Activated CD4-positive, alpha-beta T cell treated with anti-CD3 and anti-CD28 coated beads for 1 hour (primary cell): ENCODE measurements at places on chromosomes 7 and 10.

DNA sequence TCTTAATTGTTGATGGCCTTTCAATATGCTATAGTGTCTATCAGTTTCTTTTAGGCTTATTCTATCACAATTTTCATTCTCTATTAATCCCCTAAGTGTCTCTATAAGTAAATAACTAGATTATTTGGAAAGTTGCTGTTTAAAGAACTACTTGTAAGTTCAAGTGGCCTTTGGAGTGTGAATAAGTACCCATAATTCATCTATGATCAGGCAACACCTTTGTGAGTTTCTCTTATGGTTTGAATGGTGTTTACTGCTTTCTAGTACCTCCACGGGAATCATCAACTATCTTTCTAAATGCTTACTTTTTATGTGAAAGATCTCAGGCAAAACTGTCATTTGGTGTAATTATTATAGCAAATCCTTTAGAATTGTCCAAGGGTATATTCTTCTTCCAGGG lies 166.7 kb downstream of the POU6F2 start:
- no peak for DNase-seq

GRCh38 chr10:29114141-29114540 lies 174.7 kb upstream of the LYZL1 start:
- DNase-seq: no peak

GRCh38 chr7:112290065-112290464 lies 83.6 kb downstream of the ZNF277 start:
- DNase-seq: no peak

GRCh38 chr10:68938117-68938516 lies 17.9 kb upstream of the DDX21 start:
- DNase-seq: no peak

- DNase-seq: no peak
Measured at GRCh38 chr7:153430931-153431330, 621.3 kb upstream of the DPP6 start.

DNA sequence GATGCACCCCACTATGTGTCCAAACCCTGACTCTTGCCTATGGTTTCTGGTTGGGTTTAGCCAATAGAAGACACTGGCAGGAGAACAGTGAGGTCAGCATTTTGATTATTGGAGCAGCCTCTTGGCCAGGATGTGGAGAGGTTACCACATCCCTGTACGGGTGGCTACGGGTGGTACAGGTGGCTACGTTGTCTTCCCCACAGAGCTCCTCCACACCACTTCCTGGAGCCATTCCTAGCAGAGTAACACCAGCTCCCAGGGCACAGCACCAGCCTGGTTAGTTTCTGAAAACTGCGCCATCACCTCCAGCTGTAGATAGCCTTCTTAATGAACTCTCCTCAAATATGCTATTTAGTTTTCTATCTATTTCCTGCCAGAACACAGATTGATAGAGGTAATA lies 445.2 kb downstream of the INHBA start:
- no peak for DNase-seq

- no peak for DNase-seq
Measured at GRCh38 chr7:73741600-73741999, 3.0 kb upstream of the ABHD11 start.

- no peak for DNase-seq
Measured at GRCh38 chr10:122655524-122656307, 43.9 kb downstream of the C10orf120 start.

DNA sequence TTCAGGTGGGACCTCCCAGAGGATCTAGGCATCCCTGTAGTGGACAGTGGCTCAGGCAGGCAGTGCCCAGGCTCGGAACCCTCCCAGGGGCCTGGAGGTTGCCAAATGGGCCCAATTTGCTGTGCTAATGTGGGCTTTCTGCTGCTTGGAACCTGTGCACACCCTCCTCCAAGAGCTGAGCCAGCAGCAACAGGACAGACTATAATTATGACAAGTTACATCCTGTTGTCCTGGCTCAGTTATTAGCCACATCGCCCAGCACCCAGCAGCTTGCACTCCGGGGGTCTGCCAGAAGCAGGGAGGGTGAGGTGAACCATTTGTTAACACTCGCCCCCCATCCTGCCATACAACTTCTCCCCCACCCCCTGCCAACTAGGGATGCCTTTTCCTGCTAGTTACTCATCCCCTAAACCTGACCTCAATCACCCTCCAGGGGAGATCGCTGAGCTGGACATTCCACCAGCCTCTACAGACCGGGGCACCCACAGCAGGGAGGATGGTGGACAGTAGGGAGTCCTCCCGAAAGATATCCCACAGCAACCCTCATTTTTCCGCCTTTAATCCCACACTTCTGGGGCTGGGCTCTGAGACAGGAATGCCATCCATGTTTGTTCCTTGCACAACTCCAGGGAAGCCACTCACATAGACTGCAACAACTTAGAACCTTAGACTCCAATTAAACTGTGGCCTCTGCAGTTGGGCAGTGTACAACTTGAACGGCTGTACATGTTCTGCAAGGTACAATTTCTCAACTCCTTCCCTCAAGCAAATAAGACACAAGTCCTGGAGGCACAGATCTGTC lies 7.9 kb upstream of the MYL10 start:
- no peak for DNase-seq

GRCh38 chr10:63246356-63246755 lies 113.2 kb downstream of the NRBF2 start:
- no peak for DNase-seq

DNA sequence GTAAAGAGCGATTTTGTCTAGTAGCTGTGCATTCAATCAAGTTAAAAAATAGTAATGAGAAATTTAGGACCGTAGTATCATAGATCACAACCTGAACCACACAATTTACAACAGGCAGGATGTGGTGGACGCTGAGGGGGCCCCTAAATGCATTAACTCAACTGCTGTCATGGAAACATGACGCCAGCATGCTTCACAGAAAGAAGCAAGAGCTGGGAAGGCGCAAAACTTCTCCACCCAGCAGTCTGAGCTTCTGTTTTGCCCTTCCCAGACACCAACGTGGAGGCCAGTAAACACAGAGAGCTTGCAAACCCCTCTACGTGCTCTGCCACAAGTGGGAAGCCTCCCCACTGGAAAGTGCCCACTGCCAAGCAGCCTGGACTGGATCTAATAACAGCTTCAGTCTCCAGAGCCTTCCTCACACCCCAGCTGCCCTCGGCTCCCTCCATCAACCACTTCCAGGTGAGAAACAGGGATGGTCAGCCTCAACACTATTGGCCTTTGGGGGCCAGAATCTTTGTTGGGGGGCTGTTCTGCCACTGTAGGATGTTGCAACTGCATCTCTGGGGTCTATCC lies 151.8 kb downstream of the SFMBT2 start:
- DNase-seq: peak; percentile 52

DNA sequence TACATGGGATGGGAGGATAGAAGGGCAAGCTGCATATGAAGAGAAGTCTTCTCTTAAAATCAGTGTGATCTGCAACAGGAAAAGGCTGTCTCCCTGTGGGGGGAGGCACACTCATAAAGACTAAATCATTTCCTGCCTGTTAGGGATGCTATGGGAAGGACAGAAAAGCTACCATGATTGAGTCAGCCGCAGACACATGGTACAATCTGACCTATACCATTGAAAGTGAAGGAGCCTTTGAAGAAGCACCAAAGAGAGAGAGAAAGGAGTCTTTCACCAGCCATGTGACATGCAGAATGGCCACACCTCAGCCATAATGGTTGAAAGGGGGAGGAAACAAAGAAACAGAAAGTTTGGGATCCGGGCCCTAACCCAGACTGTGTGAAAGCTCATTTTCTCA lies 29.1 kb downstream of the NUDCD3 start:
- DNase-seq: no peak

DNA sequence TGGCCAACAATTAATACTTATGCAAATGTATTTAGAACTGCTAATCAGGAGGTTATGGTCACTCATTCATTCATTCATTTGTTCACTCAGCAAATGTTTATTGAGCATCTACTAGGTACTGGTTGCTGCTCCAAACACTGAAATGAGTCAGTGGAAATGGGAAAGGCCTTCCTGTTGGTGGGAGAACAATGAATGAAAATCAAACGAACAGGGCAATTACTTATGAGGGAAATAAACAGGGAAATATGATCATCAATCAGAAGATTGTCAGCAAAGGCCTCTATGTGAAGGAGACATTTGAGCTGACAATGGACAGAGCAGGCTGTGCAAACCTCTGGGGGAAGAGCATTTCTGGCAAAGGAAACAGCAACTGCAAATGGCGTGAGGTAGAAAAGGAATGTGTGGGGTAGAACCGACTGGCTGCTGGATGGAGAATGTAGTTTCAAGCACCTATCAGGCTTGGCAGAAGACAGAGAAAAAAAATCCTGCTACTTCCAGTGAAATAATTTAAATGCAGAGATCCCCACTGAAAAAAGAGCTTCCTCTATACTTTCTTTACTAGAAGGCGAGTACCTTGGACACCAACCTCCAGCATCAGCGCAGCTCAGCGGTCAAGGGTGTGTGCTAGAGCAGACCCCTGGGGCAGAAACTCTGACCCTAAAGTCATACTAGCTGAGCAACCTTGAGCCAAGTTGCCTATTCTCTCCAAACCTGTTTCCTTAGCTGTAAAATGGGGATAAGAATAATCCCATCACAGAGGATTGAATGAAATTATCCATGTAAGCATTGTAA lies 108.8 kb upstream of the EEPD1 start:
- DNase-seq: no peak

- DNase-seq: no peak
Measured at GRCh38 chr10:75110006-75110632, 1.3 kb upstream of the SAMD8 start.

DNA sequence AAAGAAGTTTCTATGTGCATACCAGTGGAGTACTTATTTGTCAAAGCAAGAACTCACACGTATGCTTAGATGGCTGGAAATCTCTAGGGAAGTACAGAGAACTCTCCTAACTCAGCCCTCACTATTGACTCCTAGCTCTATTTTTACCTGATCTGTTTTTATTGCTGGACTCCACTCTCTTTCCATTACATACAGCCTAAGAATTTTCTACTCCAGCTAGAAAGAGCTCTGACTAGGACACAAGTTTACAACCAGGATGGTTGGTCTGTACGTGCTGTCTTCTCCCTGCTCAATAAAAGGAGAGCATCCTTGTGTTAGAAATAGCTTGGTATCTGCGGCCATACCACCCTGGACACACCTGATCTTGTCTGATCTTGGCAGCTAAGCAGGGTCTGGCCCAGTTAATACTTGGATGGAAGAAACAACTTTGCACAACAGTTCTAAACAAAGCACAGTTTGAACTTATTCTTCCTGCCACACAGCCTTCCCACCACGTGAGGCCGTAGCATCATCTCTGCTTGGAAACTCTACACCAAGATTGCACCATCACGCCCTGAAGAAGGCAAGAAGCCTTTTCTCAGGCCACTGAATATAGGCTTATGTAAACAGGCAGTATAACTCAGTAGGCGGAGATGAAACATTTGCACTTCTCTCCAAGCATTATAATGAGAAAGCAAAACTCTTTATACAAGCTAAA lies 50.7 kb downstream of the KCNMA1 start:
- DNase-seq: no peak

GRCh38 chr10:73989594-73990150 lies 8.2 kb upstream of the VCL start:
- no peak for DNase-seq

DNA sequence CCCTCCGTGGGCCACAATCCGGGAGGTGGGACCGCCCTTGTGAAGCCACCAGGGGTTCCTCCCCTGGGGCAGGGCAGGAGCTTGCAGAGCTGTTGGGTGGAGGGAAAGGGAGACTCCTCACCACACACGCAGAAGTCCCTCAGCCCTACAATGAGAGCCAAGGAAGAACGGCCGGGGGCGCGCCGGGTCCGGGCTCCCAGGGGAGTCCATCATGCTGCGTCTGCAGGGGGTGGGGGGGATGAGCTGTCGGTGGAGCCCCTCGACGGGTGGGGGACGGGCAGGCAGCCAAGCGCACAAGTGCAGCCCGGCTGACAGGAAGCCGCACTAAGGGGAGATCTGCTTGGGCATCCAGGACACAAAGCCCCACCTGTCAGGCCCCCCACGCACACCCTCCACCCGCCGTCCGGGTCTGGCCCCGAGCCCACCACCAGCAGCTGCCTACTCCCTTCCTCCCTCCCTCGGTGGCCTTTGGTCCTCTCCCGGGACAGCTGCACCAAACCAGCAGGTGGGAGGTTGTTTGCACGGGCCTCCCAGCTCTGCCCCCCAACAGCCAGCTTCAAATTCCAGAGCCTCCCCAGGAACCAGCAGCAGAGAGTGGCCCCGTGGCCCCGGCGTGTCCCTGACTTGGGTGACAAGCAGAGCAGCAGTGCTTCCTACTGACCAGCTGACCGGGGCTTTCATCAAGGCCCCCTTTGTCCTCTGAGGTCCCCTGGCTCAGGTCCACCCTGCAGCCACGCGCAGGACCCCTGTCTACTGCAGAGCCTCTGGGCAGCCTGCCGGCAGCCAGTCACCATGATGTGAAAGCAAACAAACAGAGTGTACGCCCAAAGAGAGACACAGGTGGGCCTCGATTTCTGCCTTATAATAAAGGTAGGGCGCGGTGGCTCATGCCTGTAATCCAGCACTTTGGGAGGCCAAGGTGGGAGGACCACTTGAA lies 50.3 kb downstream of the HIP1 start:
- DNase-seq: no peak
